Fibroblast of gingiva (primary cell): ENCODE measurements at places on chromosomes 12 and 14.

DNA sequence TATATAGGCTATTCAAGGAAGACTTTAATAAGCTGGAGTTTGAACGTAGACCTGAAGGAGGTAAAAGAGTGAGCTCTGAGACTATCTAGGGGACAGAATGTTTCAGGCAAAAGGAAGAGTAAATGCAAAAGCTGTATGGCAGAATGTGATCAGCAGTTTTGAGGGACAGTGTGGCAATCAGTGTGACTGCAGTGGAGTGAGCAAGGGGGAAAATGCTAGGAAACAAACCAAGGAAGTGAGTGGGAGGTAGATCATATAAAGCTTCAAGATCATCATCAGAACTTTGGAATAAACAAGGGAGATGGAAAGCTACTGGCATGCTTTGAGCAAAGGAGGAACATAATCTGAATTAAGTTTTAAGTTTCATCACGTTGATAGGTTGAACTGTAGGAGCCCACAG lies 67.5 kb upstream of the BTG1 start:
- DNase-seq, result no peak

DNA sequence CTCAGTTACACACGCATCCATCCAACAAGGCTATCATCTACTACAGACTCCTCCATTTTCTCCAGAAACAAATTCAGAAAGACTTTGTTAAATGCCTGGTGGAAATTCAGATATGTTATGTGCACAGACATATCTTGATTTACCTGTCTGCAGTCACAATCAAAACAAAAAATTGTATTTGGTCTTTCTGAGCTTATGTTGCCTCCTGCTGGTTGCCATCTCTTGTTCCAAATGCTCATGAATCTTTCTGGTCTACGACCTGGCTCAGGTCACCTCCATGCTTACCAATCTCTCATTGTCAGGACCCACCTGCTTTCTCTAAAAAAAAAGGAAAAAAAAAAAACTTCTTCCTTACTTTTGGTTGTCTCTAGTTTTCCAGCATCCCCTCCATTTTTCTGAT lies 169.2 kb upstream of the PLXNC1 start:
- DNase-seq, result peak; percentile 10

DNA sequence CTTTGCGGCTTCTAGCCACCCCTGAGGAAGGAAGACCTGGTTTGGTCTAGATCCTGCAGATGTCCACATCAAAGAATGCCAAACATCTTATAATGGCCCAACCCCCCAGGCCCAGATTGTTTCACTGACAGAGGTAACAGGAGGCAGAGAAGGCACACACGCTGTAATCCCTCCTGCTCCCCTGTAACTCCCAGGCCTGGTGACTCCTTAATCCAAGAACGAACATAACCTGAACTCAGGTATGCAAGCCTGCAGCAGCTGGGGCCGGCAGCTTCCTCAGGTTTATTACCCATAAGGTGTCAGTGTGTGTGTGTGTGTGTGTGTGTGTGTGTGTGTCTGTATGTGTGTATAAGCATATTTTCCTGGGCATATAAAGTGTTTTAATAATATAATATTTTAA lies 52.7 kb downstream of the ERH start:
- no peak for DNase-seq

DNA sequence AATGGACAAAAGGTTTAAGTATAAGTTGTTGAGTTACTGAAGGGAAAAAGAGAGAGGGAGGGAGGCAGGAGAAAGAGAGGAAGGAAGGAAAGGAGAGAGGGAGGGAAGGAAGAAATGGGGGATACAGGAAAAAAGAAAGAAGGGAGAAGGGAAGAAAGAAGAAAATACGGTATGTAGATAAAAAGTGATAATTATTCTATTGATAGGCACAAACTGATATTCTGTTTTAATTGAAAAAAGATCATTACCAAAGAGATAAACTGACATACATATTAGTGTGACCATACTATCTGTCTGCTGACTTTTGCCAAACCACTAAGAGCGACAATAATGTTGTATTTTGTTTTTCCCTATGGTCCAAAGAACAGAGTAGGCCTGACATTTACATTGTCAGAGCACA lies 154.5 kb downstream of the LRFN5 start:
- no peak for DNase-seq

DNA sequence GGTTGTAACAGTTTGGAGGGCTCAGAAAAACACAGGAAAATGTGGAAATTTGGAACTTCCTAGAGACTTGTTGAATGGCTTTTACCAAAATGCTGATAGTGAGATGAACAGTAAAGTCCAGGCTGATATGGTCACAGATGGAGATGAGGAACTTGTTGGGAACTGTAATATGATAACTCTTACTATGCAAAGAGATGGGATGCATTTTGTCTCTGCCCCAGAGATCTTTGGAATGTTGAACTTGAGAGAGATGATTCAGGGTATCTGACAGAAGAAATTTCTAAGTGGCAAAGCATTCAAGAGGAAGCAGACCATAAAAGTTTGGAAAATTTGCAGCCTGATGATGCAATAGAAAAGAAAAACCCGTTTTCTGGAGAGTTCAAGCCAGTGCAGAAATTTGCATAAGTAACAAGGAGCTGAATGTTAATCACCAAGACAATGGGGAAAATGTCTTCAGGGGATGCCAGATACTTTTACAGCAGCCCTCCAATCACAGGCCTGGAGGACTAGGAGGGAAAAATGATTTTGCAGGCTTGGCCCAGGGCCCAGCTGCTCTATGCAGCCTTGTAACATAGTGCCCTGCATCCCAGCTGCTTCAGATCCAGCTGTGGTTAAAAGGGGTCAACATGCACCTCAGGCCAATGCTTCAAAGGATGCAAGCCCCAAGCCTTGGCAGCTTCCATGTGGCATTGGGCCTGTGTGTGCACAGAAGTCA lies 572.7 kb upstream of the ATP2B1 start:
- no peak for DNase-seq

DNA sequence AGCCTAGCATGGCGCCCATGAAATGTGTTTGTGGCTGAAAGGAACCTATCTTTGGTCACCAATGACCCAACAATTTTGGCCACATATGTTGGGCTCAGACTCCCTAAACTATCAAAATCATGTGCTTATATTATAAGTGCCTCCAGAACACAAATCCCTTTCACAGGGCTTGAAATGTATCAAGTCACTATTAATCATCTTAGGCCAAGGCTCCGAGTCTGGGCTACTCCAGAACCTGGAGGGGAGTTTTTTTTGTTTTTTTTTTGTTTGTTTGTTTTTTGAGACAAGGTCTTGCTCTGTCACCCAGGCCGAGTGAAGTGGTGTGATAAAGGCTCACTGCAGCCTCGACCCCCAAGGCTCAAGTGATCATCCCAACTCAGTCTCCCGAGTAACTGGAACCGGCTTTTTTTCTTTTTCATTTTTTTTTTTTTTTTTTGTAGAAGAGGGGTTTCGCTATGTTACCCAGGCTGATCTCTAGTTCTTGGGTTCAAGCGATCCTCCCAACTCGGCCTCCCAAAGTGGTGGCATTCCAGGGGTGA lies 989 bp upstream of the DRAM1 start:
- DNase-seq, result no peak

DNA sequence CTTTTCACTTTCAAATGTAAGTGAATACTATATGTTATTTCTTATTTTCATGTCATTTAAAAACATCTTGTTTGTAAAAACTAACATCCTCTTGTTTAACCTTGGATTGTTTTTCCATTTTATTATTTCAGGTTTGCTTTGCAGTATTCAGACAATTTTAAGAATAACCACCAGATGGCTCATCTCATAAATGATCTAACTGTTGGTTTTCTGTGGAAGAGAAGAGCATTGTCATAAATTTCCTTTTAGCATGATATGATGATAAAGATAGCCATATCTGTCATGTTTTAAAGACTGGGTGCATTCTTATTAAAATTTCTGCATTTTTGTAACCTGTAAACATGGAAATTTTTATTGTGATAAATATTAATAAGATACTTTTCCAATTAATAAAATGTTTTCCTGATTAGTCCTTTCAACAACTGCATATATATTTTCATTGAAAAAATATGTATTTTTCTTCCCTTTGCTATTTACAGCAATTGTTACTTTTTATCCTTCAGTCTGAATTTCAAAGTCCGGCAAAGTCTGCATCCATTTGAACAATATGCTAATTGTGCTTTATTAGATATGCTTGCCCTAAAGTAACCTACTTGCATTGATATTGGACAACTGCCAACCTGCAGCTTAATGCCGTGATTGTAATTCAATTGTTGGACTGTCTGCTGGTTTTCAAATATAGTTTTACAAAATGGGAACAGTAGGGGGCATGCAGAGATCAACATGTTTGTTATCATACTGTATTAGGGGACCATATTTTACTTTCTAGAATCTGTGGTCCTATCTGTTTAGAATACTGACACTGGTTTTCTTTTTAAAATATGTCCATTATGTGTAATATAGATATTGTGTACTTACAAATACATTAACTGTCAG lies 163.4 kb downstream of the GARIN6 start:
- peak; percentile 29 for DNase-seq

DNA sequence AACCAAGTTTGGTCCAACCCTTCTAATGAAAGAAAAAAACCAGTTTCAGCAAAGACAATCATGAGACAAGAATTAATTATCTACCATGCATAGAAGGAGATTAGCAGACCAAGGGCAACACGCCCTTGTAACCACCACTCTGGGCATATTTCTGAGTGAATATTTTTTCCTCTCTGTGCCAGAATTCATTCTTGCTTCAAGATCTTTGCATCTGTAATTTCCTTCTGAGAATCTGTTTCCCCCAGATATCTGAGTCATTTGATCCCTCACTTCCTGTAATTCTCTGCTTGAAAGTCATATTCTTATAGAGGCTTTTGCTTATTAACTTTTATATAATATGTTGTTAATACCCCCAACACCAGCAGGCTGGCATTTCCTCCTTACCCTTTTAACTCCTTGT lies 243.7 kb downstream of the SLC16A7 start:
- DNase-seq, result no peak

- DNase-seq, result no peak
Measured at GRCh38 chr12:85825746-85826145, 10.5 kb downstream of the RASSF9 start.

- DNase-seq, result no peak
Measured at GRCh38 chr14:99531251-99532096, 50.3 kb downstream of the CCNK start.

DNA sequence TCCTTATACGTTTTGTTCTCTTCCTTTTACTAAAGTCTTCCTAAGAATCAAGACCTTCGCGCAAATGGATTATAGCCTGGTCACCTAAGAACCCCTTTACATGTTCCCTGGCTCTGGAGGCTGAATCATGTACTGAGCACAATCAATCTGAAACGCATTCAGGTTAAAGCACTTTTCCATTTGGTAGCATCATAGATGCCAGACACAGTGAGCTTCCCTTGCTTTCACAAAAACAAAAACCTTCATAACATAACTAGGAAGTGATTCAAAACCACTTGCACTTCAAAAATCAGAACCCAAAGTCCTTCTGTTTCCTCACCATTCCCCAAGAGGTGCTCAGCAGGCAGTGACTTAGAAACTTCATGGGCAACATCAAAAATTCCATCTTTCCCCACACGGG lies 105.4 kb downstream of the CRACR2A start:
- DNase-seq, result no peak

- DNase-seq, result no peak
Measured at GRCh38 chr12:80264891-80265290, 165.6 kb downstream of the OTOGL start.

- no peak for DNase-seq
Measured at GRCh38 chr12:97941686-97942354, 479.2 kb downstream of the RMST start.

DNA sequence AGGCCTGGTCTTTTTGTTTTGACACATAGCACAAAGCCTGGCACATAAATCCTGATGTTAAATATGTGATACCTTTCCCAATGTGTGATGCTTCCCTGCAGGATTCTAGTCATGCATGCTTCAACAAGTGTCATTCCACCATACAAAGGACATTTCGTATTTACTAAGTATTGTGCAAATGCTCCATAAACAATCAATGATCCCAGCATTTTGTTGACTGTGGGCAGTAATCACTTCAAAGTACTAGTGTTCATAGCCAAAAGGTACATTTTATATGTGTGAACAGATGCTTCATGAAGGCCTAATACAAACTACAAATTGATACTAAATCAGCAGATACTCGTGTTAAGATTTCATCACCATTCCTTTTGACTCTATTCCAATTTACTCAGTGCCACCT lies 4.4 kb downstream of the CCNB1IP1 start:
- DNase-seq, result no peak

- DNase-seq, result no peak
Measured at GRCh38 chr12:5497329-5498053, 65.6 kb downstream of the NTF3 start.

GRCh38 chr12:15443611-15444010 lies 121.3 kb downstream of the PTPRO start:
- DNase-seq, result no peak

GRCh38 chr12:68506619-68507018 lies 104.1 kb upstream of the RAP1B start:
- DNase-seq, result no peak

DNA sequence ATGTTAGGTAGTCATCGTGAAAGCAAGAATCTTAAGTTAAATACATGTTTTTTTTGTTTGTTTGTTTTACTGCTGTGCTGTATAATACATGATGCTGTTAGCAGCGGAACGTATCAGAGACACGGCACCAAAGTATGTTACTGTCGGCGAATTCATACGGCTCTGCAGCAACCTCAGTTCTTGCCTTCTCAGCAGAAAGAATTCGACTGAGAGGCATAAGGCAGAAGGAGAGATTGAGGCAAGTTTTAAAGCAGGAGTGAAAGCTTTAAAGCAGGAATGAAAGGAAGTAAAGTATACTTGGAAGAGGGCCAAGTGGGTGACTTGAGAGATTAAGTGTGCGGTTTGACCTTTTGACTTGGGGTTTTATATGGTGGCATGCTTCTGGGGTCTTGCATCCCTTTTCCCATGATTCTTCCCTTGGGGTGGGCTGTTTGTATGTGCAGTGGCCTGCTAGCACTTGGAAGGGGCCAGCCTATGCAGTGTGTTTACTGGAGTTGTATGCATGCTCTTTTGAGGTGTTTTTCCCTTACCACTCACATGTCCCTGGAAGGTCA lies 23.7 kb downstream of the LEMD3 start:
- DNase-seq, result no peak

- DNase-seq, result peak; percentile 42
Measured at GRCh38 chr14:20697273-20698017, 8.9 kb downstream of the ANG start.

- no peak for DNase-seq
Measured at GRCh38 chr14:38225946-38226345, 18.2 kb downstream of the SSTR1 start.

- DNase-seq, result no peak
Measured at GRCh38 chr14:68607867-68608573, 184.8 kb downstream of the ZFP36L1 start.

DNA sequence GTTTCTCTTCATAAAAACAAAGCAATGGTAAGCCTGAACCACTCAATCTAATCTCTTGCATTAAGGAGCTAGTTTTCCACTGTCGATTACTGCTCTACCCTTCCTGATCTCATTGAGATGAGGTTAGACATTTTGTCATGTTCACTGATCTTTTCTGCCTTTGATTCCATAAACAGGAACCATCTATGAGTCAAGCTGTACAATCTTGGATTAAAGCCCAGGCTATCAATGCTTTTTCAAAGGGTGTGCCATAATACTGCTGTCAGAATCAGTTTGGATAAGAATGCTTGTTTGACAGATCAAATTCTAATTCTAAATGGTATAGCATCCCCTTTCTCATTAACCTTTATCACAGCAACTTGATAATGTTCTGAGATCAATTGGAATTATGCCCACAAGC lies 16.1 kb downstream of the GRIP1 start:
- DNase-seq, result no peak
